ENCODE measurements at places on chromosomes 7 and 10.

GRCh38 chr10:99540657-99541531, 8.2 kb downstream of the NKX2-3 start:
- no peak for DNase-seq

- DNase-seq = no peak
Measured at GRCh38 chr10:93820434-93820833, 62.7 kb downstream of the LGI1 start.

GRCh38 chr10:105017691-105018090, 376.6 kb downstream of the SORCS3 start:
- no peak for DNase-seq

GRCh38 chr7:11232462-11232861, 258.8 kb downstream of the PHF14 start:
- DNase-seq = no peak

DNA sequence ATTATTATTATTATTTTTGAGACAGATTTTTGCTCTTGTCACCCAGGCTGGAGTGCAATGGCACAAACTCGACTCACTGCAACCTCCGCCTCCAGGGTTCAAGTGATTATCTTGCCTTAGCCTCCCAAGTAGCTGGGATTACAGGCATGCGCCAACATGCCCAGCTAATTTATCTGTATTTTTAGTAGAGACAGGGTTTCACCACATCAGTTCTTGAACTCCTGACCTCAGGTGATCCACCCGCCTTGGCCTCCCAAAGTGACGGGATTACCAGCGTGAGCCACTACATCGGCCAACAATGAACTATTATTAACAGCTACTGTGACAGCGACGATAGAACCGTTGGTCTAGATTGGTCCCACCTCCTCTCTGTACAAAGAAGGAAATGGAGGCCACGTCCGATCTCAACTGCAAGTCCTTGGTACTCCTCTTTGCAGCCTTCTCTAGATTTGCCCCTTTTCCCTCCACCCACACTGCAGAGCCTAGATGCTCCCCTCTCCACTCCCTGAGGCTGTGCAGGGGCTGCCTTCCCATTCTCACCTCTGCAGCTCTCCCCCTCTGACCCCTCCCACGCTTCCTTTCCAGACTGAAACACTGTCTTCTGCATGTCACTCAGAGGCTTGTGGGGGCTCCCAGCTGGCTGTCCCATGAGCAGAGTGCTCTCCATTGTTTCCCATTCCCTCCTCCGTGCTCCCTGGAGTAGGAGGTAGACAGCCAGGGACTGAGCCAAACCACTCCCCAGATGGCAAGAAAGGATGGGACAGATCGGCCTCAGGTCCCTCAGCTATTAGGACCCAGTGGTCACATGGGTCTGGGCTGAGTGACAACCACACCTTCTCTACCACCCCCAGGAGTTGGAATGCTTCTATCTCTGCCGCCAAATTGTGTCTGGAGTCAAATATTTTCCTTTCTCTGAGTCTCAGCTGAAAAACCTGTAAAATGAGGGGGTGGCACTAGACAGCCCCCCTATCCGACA, 2.3 kb downstream of the LOXL4 start:
- no peak for DNase-seq

- no peak for DNase-seq
Measured at GRCh38 chr7:46173476-46174195, 252.6 kb upstream of the IGFBP3 start.

- DNase-seq = no peak
Measured at GRCh38 chr7:158549616-158550393, 37.8 kb downstream of the PTPRN2 start.

GRCh38 chr7:130683026-130683425, 3.3 kb downstream of the TSGA13 start:
- DNase-seq = no peak

DNA sequence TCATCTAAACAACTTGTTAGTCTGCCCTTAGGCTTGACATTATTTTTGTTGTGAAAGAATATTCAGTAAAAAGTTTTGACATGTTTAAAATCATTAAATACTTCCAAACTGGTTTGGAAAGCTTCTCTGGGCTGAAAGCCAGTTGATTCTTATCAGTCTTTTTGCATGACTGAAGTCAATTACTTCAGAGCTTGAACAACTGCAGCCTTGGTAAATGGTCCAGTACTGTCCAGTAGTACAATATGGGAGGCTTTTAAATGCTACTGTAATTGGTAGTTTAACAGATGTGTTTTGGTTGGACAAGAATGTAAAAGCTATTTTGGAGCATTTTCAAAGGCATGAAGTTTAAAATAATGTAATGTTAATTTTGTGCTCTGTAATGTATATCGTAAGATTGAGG, 103.4 kb downstream of the SDK1 start:
- no peak for DNase-seq

DNA sequence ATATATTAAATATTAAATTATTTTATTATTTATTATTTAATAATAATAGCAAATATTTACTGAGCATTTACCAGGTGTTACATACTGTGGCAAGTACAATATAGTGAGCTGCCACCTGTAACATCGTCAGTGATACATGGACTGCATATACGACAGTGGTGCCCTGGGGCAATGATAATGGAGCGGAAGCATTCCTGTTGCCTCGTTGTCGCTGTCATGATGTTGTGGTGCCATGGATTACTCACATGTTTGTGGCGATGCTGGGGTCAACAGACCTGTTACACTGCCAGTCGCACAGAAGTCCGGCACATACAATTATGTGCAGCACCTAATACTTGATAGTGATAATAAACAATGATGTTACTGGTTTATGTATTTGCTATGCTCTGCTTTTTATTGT, 20.6 kb downstream of the CAMK1D start:
- no peak for DNase-seq

GRCh38 chr10:124003871-124004662, 89.3 kb downstream of the CHST15 start:
- DNase-seq = no peak

DNA sequence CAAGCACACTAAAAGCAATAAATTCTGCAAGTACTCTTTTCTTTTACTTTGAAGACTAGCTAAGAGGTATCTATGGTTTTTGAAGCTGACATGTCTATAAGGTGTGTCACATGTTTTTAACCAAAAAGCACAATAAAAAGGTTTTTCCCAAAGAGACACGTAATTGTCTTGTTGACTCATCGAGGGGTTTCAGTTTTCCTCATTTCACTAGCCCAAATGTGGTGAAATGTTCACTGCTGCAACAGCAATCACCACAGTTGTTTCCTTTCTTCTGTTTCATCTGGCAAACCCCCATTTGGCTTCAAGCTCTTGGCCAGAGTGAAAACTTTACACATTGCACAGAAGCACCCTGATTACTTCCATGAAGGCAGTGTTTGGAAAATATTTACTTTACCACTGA, 3.8 kb upstream of the HOXA4 start:
- no peak for DNase-seq

DNA sequence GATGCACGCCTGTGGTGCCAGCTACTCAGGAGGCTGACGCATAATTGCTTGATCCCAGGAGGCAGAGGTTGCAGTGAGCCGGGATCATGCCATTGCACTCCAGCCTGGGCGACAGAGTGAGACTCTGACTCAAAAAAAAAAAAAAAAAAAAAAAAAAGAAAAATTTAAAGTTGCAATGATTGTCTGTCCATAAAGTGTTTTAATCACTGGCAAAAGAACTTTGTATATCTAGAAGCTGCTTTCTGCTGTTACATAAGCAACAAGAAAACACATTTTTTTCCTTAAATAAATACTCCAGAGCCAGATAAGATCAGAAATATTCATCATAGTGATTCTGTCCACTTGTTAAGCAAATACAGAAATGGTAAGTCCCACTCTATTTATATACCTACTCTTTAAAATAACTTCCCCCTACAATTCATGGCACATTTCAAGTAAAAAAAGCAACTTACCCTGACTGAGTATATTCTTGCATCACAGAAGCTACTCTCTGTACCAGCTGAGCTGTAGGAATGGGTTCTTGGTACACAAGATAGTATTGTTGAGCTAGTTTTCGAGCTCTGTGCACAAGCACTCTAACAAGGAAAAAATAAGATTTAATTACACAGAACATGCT, 7.6 kb downstream of the PSMA2 start:
- DNase-seq = no peak

GRCh38 chr10:44765299-44765698, 145.8 kb upstream of the TMEM72 start:
- DNase-seq = no peak

DNA sequence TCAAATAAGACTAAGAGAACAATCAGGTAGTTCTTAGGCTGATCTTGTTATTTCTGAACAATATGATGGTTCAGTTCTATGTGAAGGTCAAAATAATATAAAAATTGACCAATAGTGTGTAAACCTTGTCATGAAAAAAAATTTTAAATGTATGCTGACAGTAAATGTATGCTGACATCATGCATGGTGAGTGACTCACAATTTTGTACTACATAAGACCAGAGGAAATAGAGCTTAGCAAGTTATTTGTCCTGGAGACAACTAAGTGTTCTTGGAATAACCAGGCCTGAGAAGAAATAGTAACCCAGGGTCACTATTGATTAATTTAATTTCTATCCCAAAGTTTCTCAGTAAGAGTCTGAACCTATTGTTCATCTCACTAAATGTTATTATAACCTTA, 182.2 kb upstream of the PCDH15 start:
- no peak for DNase-seq

- no peak for DNase-seq
Measured at GRCh38 chr10:77939561-77940001, 13.0 kb upstream of the DLG5 start.

DNA sequence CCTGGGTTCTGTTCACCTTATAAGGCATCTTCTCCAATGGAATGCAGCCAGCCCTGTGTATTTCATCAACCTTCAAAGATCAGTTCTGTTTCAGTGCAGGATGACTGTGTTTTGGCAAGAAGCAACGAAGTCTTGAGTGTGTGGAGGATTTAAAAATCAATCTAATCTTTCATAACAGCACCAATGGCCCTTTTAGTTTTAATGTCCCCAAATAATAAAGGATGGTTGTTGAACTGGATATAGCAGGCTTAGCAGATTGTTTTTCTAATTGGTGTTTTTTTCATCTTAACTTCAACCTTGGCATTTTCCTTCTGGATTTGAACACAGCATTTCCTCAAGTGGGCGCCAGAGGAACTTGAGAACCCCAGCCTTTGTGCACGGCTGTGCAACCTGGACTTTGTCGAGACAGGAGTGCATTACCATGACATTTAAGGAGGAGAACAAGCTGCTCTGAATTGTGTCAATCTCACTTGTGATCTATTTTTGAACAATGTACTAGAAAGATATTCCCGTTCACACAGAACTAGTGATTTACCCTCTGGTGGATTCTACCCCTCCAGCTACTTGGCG, 313.3 kb upstream of the AKR1E2 start:
- DNase-seq = no peak

- no peak for DNase-seq
Measured at GRCh38 chr7:51316666-51317581, at the start of gene COBL. COBL (minus strand) TSS chr7:51316809; CDS start chr7:51316633, 176 bp downstream.

DNA sequence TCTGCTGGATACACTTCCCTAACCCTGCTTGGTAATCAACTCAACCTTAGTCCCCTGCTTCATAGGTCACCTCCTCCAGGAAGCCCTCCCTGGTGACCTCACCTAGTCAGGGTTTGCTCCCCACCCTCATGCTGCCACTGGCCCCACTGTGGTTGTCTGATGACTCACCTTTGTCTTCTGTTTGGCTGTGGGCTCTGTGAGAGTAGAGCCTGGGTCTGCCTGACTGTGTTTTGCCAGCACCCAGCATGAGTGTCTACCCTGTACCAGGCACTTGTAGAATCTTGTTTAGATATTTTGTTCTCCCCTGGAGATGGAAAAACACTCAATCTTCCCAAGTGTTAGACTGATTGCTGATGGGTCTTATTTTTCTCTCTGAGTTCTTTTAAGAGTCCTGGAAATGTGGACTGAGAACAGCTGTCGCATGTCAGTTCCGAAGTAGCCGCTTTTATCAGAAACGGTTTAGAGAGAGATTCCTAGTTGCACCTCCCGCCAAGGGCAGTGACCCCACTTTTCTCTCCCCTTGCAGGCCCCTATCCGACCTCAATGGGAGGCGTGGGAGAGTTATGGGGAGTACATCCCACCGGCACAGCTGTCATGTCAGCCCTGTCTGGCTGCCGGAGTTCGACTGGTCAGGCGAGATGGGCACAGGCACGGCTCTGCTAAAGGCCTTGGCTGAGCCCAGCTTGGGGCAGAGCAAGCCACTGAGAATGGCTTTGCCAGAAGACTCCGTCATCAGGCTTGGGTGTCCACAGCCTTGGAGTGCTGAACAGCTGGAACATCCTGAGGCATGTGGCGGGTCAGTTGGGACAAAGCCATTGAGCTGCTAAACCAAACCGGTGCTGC, 134.3 kb downstream of the GRK5 start:
- DNase-seq = no peak

- no peak for DNase-seq
Measured at GRCh38 chr10:90306187-90306586, 551.7 kb downstream of the HTR7 start.

DNA sequence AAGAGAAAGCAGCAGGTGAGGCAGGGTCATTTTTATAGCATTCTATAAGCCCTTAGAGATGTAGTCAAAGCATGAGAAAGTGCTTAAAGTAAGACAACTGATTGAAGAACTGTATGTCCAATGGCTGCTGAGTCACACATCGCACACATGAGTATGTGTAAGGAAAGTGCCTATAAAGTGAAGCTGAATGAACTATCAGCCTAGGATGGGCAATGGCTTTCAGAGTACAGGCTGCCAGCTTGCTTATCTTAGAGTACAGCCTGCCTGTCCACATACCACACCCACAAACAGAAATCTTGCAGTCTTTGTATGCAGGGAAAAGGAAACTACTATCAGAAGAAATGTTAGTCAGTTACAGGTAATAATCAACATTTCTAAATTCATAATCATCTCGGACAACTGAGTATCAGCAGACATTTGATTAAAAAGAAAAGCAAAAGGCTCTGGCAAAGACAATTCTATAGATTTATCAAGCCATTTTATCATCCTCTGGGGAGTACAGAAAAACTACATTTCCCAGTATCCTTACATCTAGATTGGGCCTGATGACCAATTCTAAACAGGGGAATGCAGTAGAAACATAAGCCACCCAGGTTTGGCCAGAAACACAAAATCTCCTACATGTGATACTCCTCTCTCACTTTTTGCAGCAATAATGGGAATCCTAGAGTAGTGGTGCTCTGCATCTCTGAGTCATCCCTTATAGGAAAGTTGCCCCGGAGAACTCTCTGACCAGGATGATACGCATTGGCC, 16.2 kb upstream of the EPHB6 start:
- DNase-seq = no peak

DNA sequence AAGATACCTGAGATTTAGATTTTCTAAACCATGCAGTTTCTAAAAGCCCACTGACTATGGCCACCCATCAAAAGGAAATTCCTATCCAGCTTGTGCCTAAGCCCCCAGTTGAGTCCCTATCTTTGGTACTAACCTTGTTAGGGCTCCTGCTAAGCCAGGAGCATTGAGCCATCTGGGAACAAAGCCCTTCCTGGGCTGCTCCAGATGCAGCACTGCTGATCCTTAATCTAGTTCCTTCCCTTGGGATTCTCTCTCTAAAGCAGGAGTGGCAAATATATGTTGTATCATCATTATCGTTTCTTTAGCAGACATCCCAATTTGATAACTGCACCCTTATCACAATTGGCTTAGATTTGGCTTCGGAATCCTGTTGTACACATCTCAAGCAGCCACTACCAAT, 24.7 kb upstream of the PDLIM1 start:
- no peak for DNase-seq
